ENCODE measurements at places on chromosomes 4 and X.

DNA sequence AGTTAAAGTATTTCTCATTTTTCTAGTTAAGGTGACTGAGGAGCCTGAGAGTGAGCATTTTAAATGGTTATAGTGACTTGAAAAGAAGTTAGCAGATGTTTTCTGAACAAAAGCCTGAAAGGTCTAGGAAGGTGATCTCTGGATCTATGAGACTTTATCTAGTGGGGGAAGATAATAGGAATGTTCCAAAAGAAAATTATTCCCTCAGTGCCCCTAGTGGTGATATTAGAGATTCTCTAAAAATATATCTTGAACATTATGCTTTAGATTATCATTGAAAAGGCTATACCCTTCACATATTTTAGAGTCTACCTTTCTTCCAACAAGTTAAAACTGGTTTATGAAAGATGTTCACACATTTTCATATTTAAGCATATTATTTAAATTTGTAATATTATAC is 69.0 kb upstream of the SPANXN1 start:
- no peak for DNase-seq

DNA sequence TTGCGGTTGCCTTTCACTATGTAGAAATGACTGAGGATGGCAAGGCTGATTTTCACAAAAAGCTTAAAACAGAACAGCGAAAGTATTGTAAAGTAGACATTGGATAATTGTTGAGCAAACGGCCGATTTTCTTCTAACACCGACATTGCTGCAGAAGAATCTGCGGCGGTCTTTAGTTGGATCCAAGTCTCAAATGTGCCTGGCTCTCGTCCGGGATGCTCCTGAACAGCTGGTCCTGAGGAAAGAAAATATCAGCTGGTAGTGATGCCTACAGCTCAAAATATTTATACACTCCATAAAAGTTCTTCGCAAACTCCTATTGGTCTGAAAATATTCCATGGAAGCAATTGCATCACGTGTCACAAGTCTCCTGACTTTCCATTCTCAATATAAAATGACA is at the start of gene ASB5:
Gene ASB5, minus strand, starts transcription at position 260 of the 400 bp plus-strand sequence. Its CDS starts 114 bp downstream, at position 146.
- DNase-seq, result no peak

- no peak for DNase-seq
Measured at GRCh38 chrX:33053001-33053400, 158.3 kb downstream of the DMD start.

DNA sequence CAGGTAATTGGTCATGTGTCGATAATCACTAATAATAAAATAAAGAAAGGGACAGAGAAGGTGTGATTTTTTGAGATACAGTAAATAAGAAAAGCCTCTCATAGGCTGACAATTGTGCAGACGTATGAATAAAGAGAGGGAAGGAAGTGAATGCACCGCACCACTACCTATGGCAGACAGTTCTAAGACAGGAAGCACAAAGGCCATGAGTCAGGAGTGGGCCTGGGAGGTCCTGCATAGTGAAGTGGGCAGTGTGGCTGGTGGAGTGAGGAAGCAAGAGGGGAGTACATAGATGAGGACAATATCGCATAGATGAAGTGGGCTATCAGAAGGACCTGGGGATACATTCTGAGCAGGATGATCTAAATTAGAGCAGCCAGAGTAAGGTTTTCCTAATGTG is 75.6 kb downstream of the BMP3 start:
- no peak for DNase-seq

DNA sequence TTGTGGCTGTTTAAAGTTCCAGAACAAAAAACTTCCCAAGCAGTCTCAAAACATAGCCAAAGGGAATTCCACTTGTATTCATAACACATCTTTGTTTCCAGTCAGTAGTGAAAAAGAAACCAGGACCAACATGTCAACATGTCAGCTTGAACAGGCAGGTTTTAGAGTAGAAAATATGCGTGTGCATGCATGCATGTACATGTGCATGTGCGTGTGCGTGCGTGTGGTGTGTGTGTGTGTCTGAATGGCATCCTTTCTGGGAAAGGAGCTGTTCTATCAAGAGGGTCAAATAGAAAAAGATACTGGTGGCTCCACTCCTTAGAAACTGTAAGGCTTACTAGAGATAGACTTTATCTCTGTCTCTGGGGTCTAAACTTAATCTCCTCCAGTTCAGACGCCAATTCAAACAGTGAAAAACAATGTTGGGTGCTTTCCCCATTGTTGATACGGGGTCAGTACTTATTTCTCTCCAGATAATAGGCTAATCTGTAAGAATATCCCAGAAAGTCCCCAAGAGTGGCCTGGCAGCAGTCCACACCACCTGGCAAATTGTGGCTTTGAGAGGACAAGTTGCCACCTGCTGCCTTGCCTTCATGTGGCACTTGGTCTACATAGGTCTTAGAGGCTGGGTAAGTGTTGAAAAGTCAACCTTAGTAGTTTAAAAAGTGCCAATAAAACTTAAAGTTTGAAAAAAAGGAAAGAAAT is 110.4 kb downstream of the SCD5 start:
- no peak for DNase-seq

GRCh38 chr4:21710179-21710835 is 238.3 kb downstream of the KCNIP4 start:
- DNase-seq, result no peak

GRCh38 chr4:2806390-2807355 is 13.8 kb downstream of the SH3BP2 start:
- no peak for DNase-seq

- DNase-seq, result no peak
Measured at GRCh38 chr4:156969911-156970310, 1.7 kb downstream of the PDGFC start.

DNA sequence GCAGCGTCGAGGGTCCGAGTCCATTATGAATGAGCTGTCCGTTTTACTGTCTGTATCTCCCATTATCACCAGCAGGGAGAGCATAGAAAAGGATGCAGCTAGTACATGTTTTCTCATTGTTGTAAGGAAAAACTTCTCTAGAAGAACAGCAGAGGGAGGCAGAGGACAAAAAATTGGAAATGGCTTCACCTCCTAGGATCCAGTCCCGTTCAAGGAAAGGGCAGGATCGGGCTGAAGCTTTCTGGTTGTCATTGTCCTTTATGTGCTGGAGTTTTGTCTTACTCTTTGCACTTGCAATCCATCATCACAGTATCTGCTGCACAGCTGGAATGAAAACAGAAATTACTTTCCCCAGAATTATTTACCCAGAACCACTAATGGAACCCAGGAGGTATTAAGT is 14.7 kb downstream of the NDP start:
- peak; percentile 65 for DNase-seq

GRCh38 chr4:87895964-87896621 is 63.3 kb downstream of the MEPE start:
- peak; percentile 74 for DNase-seq

- no peak for DNase-seq
Measured at GRCh38 chrX:23901060-23901459, 6.7 kb downstream of the APOO start.

DNA sequence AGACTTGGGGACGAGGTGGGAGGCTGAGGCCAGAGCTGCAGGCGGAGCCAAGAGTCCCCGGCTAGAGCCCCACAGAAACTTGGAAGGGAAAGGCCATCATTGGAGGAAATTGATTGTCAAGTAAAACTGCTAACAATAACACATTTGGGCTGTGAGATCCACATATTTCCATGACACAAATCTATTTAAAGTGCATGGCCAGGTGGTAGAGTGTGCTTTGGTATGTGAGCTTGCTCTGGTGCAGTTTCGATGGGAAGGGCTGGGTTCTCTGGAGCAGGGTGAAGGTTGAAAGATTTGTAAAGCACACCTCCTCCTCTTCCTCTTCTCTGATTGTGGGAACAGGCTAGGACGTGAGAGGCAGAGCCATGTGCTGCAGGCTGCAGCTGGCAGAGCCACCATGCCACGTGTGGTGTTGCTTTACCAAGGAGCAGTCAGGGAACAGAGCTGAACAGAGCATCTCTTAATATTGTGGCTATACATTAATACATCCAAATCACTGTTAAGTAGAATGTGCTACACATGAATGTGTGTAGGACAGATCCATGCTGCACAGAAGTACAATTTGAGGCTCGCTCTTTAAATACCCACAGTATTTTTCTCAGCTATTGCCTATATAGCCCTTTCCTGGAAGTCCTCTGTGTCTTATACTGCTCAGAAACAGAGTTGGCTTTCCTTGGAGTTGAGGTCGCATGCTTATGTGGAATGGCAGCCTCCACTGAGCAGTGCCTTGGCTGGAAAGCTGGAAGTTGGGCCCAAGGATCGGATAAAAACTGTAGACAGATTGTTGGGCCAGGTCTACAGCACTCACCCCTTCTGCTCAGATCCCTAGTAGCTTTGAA is 37.7 kb downstream of the FHDC1 start:
- no peak for DNase-seq

- no peak for DNase-seq
Measured at GRCh38 chr4:7199129-7199725, 6.9 kb downstream of the SORCS2 start.

DNA sequence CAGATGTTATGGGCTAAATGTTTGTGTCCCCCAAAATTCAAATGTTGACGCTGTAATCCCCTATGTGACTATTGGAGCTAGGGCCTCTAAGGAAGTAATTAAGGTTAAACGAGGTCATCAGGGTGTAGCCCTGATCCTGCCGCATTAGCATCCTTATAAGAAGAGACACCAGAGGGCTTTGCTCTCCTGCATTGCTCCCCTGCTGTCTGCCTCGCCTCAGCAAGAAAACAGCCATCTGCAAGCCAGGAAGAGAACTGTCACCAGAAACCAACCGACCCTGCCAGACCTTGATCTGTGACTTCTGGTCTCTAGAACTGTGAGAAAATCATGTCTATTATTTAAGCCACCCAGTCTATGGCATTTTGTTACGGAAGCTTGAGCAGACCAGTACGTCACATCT is 331.9 kb downstream of the DCTD start:
- no peak for DNase-seq

DNA sequence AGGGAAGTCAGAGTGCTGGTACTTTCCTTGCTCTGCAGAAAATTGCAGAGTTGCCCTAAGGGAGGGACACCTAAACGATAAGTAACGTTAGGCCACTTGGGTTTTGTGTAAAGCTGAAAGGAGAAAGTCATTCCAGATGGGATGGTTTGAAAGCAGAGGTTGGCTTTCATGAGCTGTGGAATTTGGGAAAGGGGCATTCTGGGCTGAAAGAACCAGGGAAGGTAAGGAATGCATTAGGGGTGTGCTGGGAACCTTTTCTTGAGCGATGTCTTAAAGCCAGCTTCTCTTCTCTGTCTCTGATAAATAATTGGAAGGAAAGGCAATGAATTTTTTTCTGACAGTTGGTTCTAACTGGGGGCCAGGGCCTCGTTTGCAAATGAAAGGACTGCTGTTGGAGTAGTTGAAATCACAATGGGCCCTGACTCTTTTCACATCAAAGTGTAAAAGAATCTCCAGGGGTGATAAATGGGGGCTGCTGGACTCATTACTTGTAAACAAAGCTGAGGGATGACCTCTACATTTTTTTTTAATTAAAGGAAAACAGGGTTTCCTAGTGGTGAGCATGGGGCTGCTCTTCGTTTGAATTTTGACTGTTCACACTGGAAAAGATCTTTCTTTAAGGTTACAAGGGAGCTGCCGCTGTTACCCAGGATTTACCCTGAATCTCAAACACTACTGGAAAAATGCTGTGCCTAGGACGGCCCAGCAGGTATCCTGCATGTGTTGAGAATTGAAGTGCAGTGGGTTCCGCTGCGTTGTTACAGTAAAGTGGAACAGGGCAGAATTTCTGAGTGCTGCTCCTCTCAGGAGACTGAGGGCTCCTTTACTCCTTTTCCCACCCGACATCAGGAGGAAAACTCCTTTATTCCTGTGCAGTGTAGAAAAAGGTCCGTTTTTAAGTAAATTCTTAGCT is 25.0 kb downstream of the AFF1 start:
- no peak for DNase-seq

- no peak for DNase-seq
Measured at GRCh38 chr4:38377195-38377594, 286.8 kb upstream of the KLF3 start.

GRCh38 chr4:124515591-124515990 is 196.9 kb downstream of the ANKRD50 start:
- no peak for DNase-seq

DNA sequence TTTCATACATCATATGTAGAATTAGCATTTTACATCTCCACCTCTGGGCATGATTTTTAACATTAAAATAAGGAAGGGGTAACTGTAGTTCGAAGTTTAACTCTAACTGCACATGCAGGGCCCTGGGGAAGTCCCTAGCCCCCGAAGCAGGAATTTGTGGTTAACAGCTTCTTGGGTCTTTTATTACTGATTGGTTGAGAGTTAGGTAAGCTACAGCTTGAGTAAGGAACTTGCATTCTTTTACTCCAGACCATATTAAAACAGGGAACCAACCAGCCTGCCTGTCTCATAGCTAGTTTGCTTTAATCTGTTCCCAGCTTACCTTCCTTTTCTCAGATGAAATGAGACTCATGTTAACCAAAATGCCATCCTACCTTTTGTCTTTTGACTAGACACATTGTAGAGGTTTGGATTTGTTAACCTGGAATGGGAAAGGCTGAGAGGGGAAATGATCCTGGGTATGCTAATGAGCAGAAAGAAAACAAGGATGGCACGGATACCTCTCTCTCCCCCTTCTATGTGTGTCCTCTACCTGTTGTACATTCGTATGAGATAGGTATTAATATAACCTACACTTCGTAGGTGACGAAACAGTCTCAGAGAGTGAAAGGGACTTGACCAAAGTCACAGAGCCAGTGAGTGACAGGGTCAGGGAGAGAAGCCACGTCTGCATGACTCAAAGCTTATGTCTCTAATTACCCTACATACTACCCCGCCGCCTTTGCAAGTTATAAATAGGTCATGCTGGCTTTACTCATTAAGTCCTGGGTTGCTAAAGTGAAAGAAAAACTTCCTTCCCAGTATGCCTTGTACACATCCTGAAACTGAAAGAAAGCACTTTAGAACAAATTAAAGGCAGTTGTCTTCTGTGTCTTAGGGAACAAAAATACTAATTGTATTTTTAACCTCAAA is 119.5 kb upstream of the AFF2 start:
- DNase-seq, result peak; percentile 26

DNA sequence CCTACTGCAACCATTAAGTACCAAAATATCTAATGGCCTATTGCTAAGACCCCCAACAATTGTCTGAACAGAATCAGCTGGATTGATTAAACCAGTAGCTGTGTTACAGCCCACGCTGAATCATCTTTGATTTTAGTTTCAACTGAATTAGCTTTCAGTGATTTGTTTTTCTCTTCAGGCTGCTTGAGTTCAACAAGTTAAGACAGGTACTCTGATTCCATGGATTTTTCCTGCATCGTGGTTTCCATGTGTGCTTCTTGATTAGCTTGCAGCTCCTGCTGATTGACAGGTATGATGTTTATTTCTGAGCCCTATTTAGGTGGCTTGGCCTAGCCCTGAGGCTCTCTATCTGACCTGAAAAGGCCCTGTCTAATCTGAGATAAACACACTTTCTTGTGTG is 91.3 kb downstream of the GUCY2F start:
- no peak for DNase-seq

- no peak for DNase-seq
Measured at GRCh38 chr4:2865196-2865780, 21.6 kb downstream of the ADD1 start.
